ENCODE measurements at places on chromosomes 5 and 9.
A peak's percentile ranks its signal among the peaks of the same experiment; 100 is the strongest.

DNA sequence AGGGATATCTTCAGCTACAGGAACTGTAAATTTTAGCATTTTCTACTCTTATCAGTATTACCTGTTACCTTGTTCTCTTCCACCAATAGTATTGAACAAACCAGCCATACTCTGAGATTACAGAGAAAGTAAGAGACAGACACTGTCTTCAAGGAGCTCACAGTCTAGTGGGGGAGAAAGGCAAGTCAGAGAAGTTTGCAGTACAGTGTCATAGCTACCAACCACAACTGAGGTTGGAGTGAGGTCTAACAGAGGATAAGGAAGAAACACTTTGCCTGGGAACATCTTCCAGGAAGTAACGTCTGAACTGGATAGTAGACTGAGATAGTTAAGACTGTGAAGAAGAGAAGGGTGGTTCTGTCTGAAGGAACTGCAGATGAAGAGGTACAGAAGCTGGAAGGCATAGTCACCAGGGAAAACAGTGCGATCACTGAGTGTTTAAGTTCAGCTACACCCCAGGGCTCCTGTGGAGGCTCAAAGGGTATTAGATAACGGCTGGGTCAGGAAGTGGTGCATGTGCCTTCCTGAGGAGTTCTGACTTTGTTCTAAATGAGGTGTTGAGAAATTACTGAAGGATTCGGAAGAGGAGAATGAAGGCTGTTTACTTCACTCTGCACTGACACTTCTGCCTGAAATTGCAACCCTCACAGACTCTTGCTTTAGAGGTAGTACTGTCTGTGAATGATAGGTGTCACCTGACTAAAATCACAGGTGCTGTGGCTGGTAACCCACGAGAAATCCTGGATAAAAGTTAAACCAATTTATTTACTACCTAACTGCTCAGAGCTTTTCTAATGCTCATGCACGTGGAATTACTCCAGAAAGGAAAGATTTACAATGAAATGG is 841.6 kb downstream of the MAT2B start:
- peaks cover 2% of the 10 kb centered on the region for H3K4me1 ChIP-seq
- no peak overlapping the region for H3K4me3 ChIP-seq
- H3K36me3 ChIP-seq, result no peaks in the 10 kb centered on the region

- DNase-seq, result no peak
- no peaks in the 10 kb centered on the region for H3K4me1 ChIP-seq
- peaks cover 3% of the 10 kb centered on the region for H3K27me3 ChIP-seq
- H3K27ac ChIP-seq, result peak overlapping the region; percentile 41
Measured at GRCh38 chr9:134223591-134224122, 59.3 kb upstream of the RNU6ATAC start.

DNA sequence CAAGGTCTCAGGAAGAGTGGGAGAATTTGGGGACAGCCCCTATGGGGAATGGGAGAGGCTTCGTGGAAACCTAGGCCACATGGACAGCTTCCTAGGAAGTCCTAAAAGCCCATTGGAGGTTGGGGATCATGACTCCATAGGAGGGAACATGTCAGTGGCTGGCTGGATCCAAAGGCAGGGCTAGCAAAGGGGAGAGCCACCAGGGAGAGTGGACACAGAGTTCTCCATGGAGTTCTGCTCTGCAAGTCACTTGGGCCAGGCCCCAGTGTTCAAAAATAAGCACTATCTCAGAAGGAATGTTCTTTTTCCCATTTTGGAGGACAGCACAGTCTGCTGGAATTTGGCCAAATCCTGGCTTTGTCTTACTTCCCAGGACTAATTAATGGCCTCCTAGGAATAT is 140.6 kb upstream of the RAD23B start:
- no peaks in the 10 kb centered on the region for H3K36me3 ChIP-seq
- H3K27me3 ChIP-seq, result no peaks in the 10 kb centered on the region
- DNase-seq, result no peak
- no peak overlapping the region for H3K27ac ChIP-seq

DNA sequence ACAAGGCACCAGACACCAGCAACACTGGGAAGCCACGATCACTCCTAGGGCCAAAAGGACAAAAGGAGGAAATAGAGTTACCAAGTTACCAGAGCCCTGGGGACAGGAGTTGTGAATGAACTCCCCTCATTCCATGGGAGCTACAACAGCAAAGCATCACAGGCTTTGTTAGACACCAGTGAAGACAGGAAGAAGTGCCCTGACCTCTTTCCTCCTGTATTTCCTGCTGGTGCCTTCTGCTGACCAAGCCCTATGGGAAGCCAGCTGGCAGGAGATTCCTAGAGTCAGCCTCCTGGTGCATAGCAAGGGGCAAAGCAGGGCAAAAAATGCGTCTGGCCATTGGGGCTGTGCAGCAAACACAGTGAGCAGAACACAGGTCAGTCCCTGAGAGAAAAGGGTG is 374.7 kb downstream of the ZSWIM6 start:
- no peak for DNase-seq
- no peak overlapping the region for H3K27ac ChIP-seq
- H3K27me3 ChIP-seq, result no peaks in the 10 kb centered on the region
- H3K4me1 ChIP-seq, result no peaks in the 10 kb centered on the region
- H3K4me3 ChIP-seq, result no peak overlapping the region

DNA sequence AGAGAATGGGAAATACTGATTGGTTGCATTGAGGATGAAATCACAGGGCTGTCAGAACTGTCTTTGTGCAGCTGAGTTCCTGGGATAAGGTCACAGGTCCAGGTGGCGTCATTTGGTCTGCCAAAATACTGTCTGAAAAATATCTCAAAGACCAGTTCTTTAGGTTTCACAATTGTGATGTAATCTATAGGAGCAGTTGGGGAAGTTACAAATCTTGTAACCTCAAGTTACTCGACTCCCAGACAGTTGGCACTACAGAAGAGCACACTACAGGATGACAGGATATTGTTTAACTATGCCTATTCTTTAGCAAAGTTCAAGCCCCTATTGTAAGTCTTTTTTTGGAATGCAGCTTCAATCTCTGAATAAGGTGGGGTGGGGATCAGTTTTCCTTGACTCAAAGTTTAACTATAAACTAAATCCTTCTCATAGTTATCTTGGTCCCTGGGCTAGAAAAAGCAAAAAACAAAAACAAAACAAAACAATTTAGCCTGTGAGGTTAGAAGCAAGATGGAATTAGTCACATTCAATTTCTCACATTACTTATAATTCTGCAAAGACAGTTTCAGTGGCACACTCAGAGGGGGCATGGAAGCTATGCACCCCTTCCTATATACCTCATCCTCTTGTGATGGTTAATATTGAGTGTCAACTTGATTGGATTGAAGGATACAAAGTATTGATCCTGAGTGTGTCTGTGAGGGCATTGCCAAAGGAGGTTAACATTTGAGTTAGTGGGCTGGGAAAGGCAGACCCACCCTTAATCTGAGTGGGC is 276.0 kb downstream of the AUH start:
- no peak overlapping the region for H3K27ac ChIP-seq
- no peak overlapping the region for H3K4me3 ChIP-seq
- no peaks in the 10 kb centered on the region for H3K27me3 ChIP-seq
- no peak for DNase-seq
- H3K36me3 ChIP-seq, result no peaks in the 10 kb centered on the region
